ENCODE measurements at places on chromosomes 12 and 14. TPM values are rescaled to one million over a fixed set of nuclear protein-coding genes. Genes with fewer than 3 reads are reported as not detected.

The PRB3 gene
- total RNA-seq: not detected

The PRB2 gene
- total RNA-seq: not detected

The MDGA2 gene
- not detected for total RNA-seq

GRCh38 chr12:25052914-25053211 lies 104.0 kb upstream of the BCAT1 start:
- no peak for DNase-seq

DNA sequence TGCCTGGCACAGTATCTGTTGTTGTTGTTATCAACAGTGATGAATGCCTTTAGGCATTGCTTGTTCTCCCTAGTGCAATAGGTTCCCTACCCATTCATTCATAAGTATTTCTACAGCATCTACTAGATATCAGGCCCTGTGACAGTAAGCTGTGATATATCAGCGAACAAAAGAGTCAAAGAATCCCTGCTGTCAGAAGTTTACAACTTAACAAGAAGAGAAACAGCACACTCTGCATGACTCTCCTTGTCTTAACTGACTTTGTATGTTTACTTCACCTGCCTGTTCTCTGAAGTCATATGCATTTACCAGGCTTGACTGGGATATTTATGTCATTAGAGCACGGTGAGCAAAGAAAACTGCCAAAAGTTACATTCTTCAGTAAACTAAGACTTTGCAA lies 452.2 kb upstream of the RPL10L start:
- DNase-seq: no peak

DNA sequence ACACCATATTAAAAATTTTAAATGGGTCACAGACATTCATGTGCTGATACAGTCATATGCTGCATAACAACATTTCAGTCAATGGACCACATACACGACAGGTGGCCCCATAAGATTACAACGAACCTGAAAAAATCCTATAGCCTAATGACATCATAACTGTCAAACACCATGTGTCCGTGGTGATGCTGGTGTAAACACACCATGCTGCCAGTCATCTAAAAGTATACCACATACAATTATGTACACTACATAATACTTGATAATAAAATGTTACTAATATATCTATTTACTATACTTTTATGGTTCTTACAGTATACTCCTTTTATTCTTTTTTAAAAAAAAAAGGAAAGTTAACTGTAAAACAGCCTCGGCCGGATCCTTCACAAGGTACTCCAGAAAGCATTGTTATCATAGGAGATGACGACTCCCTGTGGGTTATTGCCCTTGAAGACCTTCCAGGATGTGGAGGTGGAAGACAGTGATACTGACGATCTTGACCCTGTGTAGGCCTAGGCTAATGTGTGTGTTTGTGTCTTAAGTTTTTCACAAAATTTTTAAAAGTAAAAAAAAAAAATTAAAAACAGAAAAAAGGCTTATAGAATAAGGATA lies 5.0 kb upstream of the TDG start:
- DNase-seq: no peak

The MFAP5 gene
- total RNA-seq: not detected

The SOAT2 gene
- 0.42 TPM for total RNA-seq

- no peak for DNase-seq
These were observed 13.0 kb upstream of the C12orf71 start for GRCh38 chr12:27095346-27095745.

The GPR137C gene
- total RNA-seq: 0.18 TPM

The WDHD1 gene
- 4.9 TPM for total RNA-seq

DNA sequence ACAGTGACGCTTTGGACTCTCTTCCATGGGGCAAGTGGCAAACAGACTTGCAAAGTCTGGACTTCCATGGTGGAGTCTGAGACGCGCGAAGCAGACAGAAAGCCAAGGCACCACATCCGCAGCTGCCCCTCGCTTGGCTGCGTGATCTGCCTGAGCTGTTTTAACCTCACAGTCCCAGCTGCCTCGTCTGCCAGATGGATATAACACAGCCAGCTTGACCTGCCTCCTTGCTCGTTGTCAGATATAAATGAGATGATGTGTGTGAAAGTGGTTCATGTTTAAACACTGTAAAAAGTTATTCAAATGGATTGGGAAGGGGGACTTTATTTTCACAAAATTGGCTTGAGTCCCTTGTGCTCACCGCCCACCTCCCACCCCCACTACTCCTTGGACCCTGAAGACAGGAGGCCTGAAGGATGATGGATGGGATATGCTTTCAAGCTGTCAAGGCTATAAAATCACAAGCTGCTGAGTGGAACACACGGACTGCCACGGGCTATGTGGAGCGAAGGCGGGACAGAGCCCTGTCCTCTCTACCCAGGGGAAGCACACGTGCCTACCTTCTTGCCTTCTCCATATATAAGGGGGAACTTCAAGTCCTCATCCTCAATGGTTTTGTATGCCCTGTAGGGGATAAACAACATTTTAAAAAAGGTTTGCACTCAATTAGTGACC lies 226.9 kb downstream of the MON2 start:
- no peak for DNase-seq

The YY1 gene
- 102 TPM for total RNA-seq

DNA sequence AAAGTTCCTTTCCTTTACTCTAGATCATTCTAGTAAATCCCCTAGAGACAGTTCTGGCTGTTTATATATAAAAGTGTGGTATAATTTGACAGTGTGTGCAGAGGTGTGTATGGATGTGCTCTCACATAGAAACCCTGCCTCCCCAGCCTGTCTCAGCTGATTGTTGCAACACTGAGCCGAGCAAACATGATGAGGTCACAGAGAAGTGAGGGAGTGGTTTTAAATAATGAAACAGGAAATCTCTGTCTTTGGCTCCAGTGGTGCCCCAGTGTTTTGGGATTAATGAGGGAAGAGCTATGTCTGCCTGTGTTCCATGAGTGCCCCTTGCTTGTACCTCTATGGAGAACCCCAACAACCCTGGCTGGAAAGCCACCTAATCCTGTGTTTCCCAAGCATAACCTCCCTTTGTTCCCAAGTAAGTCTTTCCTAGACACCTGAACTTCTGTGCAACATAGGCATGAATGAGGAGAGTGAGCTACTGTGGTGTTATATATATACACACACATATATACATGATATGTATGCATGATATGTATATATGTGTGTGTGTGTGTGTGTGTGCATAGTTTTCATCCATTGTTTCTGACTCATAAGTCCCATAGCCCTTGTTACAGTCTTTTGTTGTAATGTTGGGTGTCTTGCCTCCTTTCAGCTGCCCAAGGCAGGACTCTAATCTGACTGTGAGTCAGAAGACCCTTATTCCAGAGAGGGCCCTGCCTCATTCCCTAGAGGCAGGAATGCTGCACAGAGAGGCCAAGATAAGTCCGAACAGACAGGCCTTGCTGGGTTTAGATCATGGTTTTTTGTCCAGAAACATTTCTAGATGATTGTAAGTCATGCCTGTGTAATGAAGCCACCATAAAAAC lies 18.0 kb downstream of the TRAF3 start:
- peak; percentile 31 for DNase-seq

The CMKLR1 gene
- 0.83 TPM for total RNA-seq

DNA sequence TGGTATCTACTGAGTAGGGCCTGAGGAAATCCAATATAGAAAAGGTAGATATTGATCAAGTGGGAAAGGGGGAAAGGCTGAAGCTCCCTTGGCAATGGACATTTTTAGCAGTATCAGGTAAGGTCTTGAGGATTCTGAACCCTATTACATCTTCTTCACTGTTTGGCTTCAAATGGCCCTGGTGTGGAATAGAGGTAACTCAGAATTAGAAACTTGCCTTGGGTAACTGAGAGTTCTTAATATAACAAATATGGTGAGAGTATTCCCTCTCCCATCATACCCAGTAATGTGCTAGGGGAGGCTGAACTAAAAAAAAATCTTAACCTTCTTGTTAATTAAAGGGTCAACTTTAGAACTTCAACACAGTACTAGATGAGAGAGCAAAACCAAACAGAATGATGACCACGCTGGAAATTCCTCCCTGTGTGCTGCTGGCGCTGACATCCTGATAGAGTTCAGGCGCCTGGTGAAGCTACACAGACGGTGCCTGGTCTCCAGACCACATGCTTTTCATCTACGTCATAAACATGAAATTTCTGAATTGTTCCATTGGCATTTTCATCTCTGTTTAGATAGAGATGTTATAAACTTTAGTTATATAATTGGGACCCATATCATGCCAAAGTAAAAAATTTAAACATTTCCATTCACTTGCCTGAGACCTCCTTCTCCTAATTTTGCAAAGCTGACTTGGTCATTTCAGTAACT lies 128.3 kb downstream of the AKAP6 start:
- DNase-seq: no peak

GRCh38 chr12:120078868-120079267 lies 37.7 kb downstream of the RAB35 start:
- peak; percentile 15 for DNase-seq

DNA sequence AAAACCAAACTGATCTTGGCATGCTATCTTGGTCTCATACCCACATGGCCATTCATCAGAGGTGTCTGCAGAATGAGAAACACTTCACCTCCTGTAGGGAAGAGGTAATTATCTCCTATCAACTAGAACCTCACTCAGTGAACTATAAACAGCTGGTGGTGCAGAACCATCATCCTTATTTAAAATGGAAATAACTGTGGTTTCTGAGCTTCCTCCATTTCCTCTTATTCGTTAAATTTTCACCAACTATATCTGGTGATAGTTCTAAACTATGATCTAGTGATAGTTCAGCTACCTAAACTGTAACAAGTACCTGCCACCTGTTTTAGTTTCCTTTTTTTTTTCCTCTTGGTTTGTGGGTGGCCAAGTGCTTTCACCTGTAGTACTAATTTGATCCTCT lies 218.5 kb downstream of the FUT8 start:
- DNase-seq: no peak

DNA sequence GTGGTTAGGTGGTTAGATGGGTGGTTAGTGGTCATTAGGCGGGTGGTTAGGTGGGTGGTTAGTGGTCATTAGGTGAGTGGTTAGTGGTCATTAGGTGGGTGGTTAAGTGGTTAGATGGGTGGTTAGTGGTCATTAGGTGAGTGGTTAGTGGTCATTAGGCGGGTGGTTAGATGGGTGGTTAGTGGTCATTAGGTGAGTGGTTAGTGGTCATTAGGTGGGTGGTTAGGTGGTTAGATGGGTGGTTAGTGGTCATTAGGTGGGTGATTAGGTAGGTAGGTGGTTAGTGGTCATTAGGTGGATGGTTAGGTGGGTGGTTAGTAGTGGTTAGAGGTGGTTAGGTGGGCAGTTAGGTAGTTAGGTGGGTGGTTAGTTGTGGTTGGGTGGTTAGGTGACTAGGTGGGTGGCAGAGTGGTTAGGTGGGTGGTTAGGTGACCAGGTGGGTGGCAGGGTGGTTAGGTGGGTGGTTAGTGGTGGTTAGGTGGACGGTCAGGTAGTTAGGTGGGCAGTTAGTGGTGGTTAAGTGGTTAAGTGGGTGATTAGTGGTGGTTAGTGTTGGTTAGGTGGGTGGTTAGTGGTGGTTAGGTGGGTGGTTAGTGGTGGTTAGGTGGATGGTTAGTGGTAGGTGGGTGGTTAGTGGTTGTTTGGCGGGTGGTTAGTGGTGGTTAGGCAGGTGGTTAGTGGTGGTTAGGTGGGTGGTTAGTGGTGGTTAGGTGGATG lies 8.0 kb upstream of the TMEM119 start:
- no peak for DNase-seq

GRCh38 chr14:39733741-39734140 lies 301.5 kb upstream of the FBXO33 start:
- DNase-seq: no peak

- DNase-seq: no peak
These were observed 195.6 kb upstream of the SSTR1 start for GRCh38 chr14:38012056-38012455.

- no peak for DNase-seq
These were observed 1.1 kb downstream of the PPFIBP1 start for GRCh38 chr12:27524839-27525753.

GRCh38 chr14:88995437-88996198 lies 171.2 kb downstream of the TTC8 start:
- no peak for DNase-seq

The NPFF gene
- not detected for total RNA-seq

GRCh38 chr14:21399311-21399870 lies 15.6 kb upstream of the SUPT16H start:
- no peak for DNase-seq

GRCh38 chr14:20714593-20715250 lies 26.2 kb downstream of the ANG start:
- no peak for DNase-seq

DNA sequence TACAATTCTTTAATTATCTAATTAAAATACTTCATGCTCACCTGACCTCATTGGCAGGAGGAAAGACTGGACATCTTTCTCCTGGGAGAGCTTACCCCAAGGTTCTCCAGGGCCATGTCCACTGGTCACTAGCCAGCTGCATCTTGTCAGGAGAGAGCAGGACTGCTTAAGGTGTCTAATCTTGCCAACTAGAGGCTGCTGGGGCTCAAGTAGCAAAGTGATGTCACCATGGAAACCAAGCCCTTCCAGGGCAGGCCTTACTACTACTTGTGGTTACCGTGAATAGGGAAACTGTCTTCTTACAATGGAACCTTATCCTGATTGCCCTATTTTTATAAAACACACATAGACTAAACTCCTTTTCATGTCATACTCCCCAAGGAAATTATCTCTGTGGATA lies 376.4 kb downstream of the SNAPC1 start:
- no peak for DNase-seq

All from naive thymus-derived CD8-positive, alpha-beta T cell (primary cell).